ENCODE measurements at places on chromosomes 2 and 18. TPM values are rescaled to one million over a fixed set of nuclear protein-coding genes. Genes with fewer than 3 reads are reported as not detected.

DNA sequence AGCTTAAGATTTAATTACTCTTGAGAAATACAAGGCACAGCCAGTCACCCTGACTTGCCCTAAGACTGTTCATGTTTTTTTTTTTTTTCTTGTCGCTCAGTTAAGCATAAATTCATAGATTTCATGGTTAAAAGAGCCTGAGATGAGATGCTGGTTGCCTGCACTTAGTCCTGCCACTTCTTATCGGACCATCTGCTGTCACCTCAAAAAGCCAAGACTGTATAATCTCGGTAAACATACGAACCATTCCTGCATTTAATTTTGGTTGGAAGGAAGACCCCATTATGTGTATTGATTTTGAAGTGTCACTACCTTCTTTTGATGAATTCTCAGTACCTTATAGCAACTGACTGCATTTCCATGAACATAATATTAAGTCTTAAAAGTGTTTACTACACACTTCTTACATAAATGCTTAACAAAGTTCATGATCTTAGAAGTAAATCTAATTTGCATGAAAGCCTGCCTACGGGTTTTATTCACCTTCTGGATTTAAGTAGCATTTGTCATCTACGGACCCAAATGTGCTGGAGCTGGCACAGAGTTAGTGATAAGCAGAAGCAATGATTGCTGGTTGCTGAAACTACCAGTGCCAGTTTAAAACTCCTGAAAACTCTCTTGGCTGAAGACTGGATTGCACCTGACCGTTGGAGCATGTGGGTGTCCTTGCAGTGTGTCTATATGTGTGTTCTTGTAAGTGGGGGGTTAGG lies 843.4 kb downstream of the TMEM182 start:
- no peak for DNase-seq

DNA sequence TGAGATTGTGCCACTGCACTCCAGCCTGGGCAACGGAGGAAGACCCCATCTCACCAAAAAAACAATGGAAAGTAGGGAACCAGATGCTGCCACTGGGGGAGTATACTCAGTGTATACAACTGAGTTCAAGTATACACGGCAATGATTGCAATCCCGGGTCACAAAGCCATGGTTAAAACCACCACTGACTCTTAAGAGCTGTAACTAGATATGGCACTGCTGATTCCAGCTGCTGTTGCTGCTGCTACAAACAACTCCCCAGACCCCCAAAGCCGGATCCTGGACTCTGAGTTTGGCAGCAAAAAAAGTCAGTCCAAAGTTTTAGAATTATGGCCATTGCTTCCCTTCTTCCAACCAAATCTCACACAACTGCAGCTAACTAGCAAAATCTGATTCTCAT lies 43.7 kb upstream of the COX7A2L start:
- DNase-seq: peak; percentile 26

The SCLY gene
- 24.4 TPM for total RNA-seq

The DHX57 gene
- total RNA-seq: 16.4 TPM

The CCDC74B gene
- total RNA-seq: 24.8 TPM

DNA sequence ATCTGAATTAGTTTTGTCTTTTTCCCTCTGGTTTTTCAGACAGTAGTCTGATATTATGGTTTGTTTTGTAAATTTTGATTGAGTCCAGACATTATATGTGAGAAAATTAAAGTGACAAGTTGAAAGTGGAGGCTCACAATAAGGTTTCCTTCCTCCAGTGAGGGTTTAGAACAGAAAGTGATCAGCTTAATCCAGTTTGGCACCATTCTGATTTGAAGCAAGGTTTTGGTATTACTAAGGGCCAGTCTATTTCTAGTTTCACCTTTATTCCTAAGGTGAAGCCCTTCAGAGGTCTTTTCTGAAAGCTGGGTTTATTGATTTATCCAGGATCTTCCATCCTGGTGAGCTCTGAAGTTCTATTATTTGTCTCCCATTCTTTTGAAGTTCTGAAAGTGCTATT lies 68.7 kb downstream of the CDC42EP3 start:
- DNase-seq: no peak

DNA sequence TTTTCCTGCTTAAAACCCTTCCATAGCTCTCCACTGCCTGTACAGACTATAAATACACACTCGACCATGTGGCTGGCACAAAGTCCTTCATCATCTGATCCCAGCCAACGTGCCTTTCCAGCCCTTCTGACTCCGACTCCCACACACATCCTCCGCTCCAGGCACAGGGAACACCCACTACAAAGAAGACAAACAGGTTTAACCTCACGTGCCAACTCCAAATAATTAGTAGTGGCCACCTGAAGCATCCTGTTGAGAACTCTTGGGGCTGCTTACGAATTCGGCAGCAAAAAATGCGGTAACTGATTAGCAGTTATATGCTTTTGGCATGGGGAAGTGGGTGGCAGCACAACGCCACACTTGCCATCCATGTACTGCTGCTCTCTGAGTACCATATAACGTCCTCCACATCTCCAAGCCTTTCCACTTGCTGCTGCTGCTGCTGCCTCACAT lies 12.1 kb downstream of the SPIRE1 start:
- no peak for DNase-seq

The PROC gene
- total RNA-seq: not detected

The PREPL gene
- 38.5 TPM for total RNA-seq

DNA sequence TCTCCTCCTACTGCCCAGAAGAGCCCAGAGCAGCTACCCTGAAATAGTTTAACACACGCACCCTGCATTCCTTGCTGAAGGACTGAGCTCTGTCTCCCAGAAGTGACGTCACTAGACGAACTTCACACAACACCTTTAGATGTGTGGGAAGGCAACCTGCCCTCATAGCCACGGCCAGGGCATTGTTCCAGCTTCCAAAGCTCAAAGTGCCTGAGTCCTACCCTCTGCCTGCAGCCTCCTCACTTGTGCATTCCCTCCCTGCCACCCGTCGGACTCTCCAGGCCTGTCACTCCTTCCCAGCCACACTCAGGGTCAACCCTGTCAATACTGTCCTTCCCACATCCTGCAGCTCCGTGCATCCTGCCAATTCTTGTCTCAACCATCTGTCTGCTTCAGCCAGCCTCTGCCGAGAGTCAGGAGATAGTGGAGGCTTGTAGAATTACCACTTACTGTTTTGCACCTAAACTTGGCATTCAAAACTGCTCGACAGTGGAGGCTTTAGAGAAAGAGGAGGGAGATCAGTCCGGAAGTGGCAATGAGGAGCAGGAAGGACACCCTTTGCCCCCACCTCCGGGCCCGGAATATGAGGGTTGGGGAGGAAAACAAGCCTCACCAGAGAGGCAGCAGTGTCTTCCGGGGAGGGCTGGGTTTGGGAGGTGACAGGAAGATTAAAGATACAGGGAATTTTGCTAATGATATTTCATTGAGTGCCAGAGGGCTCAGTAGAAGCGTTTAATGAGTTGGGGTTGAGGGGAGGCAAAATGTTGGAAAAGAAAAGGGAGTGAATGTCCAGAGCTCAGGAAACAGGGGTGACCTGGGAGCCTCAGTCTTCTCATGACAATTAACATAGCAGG lies 72.3 kb upstream of the ATG16L1 start:
- no peak for DNase-seq

DNA sequence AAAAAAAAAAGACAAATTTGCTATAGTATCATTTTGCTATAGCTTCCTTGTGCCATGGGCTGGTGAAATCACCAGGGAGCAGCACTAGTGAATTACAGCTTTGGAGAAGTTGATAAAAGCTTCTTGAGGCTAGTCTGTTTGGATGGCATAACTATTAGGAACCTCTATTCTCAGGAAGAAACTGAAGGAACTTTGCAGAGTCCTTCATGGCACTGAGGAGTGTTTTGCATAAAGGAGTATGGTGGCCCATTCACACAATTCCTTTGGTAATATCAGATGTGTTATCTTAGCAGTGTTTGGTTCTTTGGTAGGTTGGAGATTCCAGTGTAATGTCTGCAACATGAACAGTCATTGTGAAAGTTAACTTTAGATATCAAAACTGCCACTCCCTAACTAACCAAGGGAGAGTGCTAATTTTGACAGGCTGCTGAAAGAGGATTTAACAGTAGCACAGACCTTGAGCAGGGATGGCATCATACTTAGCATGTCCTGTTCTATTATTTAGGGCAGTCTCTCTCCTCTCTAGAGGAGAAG lies 76.6 kb upstream of the ZFP36L2 start:
- DNase-seq: no peak

The SERPINB10 gene
- total RNA-seq: not detected

DNA sequence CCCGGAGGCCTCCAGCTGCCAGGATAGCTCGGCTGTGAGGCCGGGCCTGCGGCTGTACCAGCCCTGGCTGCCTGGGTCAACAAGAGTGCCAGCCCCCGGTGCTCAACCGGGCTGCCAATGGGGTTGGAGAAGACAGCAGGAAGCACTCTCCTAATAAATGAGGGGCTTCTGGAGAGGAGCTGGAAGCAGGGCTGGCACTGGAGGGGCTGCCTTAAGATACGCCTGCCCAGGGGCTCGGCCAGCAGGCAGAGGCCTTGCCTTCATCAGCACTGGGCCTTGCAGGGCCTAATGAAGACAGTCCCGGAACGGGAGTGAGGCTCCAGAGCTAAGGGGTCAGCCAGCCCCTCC lies 73.6 kb downstream of the TEX51 start:
- no peak for DNase-seq

GRCh38 chr18:24778810-24779418 lies 318.5 kb downstream of the HRH4 start:
- no peak for DNase-seq

- peak; percentile 48 for DNase-seq
Measured at GRCh38 chr2:181738074-181738473, 57.8 kb upstream of the NEUROD1 start.

DNA sequence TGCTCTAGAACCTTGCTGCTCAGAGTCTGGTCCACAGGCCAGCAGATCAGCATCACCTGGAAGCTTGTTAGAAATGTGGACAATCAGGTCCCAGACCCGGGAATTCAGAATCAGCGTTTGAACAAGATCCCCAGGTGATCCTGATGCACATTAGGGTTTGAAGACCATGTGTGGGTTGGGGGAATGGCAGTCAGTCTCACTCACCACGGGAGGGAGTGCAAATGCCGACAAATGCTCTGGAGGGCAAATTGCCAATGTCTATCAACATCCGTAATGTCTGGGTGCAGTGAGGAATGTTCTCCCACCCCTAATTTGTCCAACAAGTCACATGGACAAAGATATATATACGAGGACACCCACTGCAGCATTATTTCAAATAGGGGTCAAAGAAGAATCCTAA lies 34.5 kb downstream of the INPP5D start:
- DNase-seq: no peak

DNA sequence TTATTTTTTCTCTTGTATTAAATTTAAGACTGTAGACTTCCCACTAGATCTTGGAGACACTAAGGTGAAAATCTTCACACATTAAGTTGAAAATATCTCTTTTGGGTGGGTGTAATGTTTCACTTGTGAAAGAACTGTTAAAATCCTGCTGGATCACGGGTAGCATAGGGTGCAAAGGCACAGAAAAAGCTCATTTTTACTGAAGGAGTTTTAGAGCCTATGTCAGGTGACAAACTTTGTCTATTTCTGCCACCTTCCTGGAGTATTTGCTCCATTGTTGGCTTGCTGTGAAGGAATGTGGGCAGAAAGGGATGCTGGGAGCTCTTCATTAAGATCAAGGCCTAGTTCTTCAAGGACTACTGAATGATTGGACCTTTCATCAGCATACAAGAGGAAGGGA lies 119.4 kb downstream of the FMNL2 start:
- DNase-seq: no peak

Data from LHCN-M2 (cell line).